ENCODE measurements at places on chromosomes 1 and 21.
A peak's percentile ranks its signal among the peaks of the same experiment; 100 is the strongest.

DNA sequence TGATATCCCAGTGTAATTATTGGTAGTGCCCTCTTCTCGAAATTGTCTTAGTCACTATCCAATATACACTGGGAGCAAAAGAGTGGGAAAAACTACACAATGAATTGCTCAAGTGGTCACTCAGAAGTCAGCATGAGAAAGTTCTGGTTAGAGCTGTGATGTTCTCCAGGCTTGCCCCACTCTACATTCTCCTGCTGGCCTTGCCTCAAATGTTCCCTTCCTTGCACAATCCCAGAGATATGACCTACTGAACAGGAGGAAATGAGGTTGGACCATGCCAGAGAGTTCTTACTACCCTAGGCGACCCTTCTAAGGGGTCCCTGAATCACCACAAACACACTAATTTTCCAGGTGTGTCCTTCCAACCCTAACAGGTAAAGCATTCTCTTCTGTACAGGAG lies 40.8 kb downstream of the GLUL start:
- DNase-seq = no peak

DNA sequence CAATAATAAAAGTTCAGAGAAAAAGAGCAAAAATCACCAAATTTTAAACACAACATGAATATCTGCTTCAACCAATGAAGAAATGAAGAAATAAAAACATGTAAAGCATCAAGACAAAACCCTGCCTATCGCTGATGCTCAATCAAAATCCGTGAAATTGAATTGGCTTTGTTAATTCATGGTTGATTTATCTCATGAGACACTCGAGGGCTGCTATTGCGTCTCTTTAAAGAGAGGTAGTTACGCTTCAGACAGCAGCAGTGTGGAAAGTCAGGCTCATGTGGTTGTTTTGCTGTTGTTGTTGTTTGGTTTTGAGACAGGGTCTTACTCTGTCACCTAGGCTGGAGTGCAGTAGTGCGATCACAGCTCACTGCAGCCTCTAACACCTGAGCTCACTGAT lies 65.5 kb upstream of the RGS7 start:
- no peak for DNase-seq

GRCh38 chr1:78047106-78047505 lies 1.3 kb downstream of the GIPC2 start:
- no peak for DNase-seq

DNA sequence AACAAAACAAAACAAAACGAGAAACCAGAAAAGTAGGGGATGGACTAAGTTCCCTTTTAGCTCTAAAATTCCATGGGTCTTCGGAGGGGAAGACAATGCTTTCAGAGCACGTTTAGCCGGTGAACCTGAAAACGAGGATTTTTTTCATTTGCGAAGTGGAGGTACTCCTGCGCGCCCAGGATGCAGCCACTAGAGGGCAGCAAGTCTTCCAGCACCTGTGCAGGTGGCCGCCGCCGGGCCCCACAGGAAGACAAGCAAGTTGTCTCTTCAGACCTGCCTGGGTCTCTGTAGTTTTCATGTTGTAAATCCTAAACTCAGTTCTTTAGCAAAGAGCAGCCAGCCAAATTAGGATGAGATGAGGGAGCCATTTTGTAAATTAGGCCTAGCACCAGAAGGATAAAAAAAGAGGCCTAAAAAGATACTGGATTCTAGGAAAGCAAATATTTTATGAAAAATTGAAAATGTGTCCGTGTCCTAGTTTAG lies 17.7 kb upstream of the SNX27 start:
- peak; percentile 67 for DNase-seq

DNA sequence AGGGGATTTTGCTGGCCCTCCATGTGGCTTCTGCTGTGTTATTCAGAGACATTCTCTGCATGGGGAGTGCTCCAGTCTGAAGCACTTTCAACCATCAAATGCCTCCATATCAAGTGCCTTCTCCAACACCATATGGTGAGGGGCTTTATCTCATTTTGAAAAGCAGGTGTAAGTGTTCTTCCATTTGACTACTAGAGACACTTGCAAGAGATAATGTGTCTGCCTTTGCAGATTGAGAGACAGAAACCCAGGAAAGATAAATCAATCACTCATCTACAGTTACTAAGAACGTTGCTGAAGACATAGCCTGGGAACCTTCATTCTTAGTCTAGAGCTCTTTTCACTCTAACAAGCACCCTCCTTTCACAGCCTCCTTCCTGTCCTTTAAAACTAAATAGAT lies 29.5 kb upstream of the REG4 start:
- no peak for DNase-seq

Measured in NCI-H187 treated with DMSO at 0.1 percent for 48 hours (cell line).